ENCODE measurements at places on chromosomes 6 and 20.

- no peak for DNase-seq
Measured at GRCh38 chr20:3227936-3228749, 10.8 kb downstream of the SLC4A11 start.

DNA sequence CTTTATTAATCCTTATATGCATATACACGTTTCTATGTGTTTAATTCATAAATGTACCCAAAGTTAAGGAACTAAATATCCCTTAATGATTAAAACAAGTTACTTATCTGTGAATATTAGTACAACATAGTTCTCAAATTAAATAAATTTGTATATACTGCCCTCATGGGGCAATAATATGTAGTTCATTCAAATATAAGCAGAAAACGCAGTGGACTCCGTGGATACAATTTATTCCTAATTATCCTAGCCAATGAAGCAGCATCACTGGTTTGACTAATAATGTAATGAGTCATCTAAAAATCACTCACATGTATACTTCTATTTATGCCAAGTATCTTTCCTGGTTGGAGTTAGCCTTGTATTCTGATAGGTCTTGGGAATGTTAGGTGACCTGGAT is 111.6 kb downstream of the TBC1D32 start:
- DNase-seq: no peak

GRCh38 chr20:49110767-49111694 is 64.9 kb downstream of the CSE1L start:
- no peak for DNase-seq

- peak; percentile 59 for DNase-seq
Measured at GRCh38 chr6:32255199-32256153, 31.6 kb upstream of the NOTCH4 start.

GRCh38 chr6:15058200-15059061 is 187.4 kb upstream of the JARID2 start:
- no peak for DNase-seq

DNA sequence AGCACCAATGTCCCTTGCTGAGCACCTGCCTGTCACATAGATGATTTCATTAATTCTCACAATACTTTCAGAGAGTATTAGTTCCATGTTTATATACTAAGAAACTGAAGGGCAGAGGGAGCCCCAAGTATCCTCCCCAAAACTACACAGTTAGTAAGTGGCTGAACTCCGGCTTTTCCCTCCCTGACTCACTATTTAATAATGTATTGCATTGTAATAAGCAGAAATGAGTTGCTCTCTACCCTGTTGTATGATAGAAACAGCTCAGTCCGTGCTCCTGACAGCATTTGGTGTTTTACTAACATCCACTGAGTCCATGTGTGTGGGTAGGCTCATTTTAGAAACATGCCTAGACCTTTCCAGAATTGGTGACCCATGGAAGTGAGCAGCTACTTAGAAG is 76.8 kb downstream of the OLIG3 start:
- no peak for DNase-seq

- no peak for DNase-seq
Measured at GRCh38 chr6:80335121-80335531, 228.7 kb downstream of the BCKDHB start.

DNA sequence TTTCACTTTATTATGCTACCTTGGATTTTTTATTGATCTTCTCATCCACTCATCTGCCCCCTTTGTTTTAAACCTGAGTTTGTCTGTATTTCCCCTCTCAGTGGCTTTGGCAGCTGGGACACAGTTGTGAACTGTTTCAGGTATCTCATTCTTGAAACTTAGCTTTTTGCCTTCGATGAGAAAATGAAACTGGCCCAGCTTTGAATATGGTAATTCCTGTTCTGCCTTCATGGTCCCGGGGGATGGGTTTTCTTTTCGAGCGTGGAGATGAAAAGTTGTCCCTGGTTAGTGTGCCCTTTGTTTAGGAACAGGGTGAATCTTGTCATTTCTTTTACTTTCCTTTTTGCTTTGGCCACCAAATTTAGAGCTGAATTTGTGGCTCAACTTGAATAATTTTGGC is 25.6 kb downstream of the DHX35 start:
- no peak for DNase-seq

DNA sequence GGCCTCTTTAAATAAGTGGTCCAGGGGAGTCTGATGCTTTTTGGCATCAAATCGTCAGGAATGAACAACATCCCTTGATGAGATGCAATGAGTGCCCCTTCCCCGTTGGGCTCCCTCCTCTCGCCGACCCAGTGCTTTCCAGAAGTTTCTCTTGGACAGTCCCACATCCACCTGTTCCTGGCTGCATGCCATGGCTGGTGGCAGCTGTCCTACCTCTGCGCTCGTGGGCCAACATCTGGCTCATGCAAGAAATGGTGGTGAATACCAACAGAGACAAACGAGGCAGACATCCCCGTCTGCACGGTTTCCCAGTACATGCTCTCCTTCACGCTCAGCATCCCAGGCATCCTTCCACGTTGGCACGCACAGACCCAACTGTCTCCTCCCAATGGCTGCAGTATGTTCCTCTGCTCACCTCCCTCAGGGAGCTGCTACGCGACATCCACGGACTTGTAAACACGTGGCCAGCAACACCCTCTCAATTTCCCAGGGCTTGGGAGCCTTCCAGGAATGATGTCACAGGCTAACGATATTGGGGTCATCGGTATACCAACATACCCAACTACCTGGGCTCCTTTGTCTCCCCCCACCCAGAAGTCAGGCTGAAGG is 37.5 kb downstream of the PPP1R3G start:
- no peak for DNase-seq

- DNase-seq: no peak
Measured at GRCh38 chr6:3297909-3298308, 39.2 kb downstream of the PSMG4 start.

DNA sequence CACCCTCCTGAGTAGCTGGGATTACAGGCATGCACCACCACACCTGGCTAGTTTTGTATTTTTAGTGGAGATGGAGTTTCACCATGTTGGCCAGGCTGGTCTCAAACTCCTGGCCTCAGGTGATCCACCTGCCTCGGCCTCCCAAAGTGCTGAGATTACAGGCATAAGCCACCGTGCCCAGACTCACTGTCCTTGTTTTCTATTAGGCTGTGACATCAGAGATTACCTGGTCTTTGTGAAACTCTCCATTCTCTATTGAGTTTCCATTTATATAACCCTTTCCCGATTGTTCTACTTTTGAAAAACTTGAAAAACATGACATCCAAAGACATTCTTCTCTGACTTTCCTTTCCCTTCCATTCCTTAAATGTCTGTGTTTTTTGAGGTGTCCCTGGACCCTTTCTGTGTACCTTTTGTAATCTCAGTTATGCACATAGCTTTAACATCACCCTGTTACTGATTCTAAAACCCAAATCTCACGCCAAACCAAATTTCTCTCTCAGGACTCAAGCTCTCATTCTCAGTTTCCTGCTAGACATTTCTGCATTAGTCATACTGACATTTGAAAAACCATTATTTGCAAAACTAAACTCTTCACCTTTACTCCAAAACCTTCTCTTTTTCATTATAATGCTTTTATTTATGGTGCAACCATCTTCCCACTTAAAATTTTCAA is 137.0 kb downstream of the KHDC1L start:
- no peak for DNase-seq

Data from stimulated activated CD4-positive, alpha-beta T cell treated with anti-CD3 and anti-CD28 coated beads, Interleukin-4, amount 100 ng/mL, for 4 hours (primary cell).